Stimulated activated CD8-positive, alpha-beta memory T cell treated with anti-CD3 and anti-CD28 coated beads, Interleukin-4, amount 100 ng/mL, for 1 hour (primary cell): ENCODE measurements at places on chromosomes 16 and 17.

DNA sequence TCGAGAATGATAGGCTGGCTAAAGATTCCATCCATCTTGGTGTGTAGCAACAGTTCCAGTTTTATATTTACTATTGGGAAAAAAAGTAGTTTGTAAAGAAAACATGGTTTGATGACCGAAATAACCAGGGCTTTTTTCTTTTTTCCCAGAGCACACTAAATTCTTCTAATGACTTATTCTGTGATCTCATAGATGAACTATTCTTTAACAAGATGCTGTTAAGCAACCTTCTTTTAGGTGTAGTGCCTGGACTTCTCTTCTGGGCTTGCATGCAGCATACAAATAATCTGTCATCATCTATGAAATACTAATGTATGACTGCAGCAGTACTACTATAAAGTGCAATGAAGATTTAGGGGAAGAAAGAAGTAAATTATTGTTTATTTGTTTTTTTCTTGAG is 11.0 kb upstream of the CAPNS2 start:
- no peak for DNase-seq

GRCh38 chr17:54372069-54372749 is 528.4 kb upstream of the TOM1L1 start:
- no peak for DNase-seq

- DNase-seq: no peak
Measured at GRCh38 chr17:82006468-82007227, 16.0 kb downstream of the CENPX start.

GRCh38 chr16:17370223-17370707 is 100.5 kb downstream of the XYLT1 start:
- no peak for DNase-seq

DNA sequence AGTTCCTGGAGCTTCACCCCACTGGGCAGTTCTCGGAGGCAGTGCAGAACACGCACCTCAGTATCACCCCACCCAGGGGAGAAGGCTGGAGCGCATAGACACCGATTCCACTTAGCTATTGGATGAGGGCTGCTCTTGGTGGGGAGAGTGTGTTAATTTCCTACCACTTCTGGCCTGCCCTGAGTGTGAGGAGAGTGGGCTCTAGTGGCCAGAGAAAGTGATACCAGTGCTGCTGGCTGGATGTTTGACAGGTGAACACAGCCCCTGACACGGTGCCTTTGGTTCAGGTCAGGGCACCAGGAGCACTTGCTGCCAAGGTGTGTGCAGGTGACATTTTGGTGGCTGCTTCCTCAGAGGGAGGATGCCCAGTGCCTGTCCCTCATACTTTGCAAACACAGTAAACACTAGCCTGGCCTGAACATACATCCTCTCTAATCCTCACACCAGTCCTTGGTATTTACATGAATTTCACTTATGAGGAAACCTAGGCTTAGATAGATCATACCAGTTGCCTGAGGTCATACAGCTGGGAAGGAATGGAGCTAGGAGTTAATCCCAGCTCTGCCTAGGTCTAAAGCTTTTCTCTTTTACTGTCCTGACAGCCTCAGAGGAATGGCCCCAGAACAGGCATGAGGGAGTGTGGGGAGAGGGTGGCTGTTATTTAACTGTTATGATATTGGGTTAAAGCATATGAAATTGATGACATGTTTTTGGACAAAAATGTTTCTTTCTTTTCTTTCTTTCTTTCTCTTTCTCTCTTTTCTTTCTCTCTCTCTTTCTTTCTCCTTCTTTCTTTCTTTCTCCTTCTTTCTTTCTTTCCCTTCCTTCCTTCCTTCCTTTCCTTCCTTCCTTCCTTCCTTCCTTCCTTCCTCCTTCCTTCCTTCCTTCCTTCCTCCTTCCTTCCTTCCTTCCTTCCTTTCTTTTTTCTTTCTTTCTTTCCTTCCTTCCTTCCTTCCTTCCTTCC is 21.0 kb upstream of the ITGAX start:
- DNase-seq: no peak

- DNase-seq: no peak
Measured at GRCh38 chr17:79943347-79944241, 92.1 kb downstream of the TBC1D16 start.

DNA sequence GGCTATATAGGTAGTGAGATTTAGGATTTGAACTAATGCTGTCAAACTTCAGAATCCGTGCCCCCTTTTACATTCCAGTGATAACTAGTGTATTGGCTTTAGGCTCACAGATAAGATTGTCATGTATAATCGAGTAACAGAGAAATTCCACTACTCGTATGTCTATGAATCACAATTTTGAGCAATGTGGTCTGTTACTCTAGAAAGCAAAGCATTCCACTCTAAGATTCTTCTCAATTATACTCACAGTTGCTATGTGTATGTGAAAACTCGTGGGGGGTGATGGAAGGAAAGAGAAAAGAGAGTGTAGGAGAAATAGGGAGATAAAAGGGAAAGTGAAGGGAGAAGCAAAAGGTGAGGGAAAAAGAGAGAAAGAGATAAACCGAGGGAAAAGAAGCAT is 1175.1 kb upstream of the GOT2 start:
- no peak for DNase-seq

DNA sequence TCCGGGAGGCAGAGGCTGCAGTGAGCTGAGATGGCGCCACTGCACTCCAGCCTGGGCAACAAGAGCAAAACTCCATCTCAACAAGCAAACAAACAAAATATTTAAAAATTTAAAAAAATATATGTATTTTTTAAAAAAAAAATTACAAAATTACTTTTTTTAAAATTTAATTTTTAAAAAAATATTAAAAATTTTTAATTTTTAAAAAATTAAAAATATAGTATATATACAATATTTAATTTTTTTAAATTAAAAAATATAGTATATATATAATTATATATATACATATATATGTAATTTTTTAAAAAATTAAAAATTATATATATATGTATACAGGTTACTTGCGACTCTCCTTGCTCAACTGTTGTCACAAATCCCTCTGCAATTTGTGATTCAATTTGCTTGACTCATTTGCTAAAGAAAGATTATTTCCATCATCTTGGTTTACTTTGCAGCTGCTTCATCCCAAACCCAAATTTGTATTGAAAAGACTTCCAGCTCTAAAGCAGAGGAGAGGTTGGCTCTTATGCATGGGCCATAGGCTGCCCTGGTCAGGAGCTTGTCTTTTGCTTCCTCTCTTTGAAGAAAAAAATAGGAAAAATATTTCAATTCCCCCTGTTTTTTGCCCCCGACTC is 247.4 kb upstream of the IRX3 start:
- DNase-seq: no peak

- DNase-seq: no peak
Measured at GRCh38 chr17:11240041-11240840, 772 bp upstream of the SHISA6 start.

DNA sequence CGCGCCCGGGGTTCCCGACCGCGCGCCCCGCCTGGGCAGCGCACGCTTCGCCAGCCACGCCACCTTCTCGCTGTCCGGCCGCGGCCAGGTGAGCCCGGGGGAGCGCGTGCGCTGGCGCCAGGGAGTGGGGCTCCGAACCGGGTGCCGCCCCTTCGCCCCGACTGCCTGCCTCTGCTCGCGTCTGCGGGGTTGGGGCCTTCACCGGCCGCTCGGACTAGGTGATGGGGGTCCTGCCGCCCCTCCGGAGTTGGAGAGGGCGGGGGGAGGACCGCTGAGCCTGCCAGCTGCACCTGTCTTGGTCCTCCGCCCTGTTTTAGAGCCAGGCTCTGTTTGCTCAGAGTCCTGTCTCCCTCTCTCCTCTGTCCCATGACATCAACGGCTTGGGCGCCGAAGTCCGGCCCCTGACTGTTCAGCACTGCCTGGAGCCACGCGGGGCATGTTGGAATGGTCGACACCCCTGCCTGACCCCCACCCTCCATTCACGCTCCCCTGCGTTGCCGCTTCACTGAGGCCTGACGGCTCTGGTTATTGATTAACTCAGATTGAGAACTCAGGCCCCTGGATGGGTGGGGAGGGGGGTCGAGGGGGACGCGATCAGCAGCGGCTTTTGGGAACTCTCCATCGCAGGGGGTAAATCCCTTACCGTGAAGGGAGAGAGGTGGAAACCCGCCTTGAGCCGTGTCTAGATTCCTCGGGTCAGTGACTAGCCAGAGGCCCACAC is 748 bp downstream of the SMTNL2 start:
- DNase-seq: no peak

DNA sequence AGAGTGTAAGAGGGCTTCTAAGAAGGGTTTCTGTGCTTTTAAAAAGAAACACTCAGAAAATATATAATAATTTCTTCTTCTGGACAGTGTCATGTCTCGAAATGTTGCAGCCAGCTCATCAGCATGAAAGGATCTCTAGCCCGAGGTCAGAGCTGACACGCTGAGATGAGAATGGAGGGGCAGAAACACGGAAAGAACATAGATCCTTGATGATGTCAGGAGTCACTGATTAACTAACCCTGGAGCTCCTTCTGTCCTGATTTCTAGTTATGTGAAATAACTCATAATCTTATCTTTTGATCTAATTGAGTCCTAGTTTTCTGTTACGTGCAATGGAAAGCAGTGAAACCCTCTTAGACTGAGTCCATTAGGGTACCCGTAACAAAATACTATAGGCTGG is 10.3 kb upstream of the TOX3 start:
- DNase-seq: no peak

- DNase-seq: no peak
Measured at GRCh38 chr16:49528060-49528865, 154.7 kb downstream of the C16orf78 start.
